Neural crest cell (in vitro differentiated cells): ENCODE measurements at places on chromosomes 5 and 9. TPM values are rescaled to one million over a fixed set of nuclear protein-coding genes. Genes with fewer than 3 reads are reported as not detected.

Gene TAS2R1
- total RNA-seq = not detected in 2 replicates

DNA sequence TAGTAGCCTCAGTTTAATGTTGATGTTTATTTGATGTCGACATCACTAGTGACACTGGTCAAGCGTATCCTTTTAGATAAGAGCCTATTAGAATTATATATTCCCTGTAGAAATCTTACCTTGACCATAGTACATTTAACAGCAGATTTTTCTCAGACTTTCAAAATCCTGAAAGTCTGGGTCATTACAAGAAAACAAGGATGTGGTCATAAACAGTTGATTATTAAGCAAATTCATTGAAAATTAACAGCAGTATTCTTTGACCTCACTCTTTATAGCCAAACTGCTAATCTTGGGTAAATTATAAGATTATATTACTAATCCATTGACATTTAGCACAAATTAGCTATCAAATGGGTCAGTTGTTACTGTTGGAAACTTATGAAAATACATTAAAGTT, 83.4 kb downstream of the GHR start:
- H3K4me1 ChIP-seq = peaks cover 4% of the 10 kb centered on the region
- H3K36me3 ChIP-seq = no peaks in the 10 kb centered on the region
- DNase-seq = no peak

Gene DAB2
- total RNA-seq = 9.5 and 10.1 TPM in 2 replicates

Gene GHR
- total RNA-seq = 0.27 and 0.61 TPM in 2 replicates

DNA sequence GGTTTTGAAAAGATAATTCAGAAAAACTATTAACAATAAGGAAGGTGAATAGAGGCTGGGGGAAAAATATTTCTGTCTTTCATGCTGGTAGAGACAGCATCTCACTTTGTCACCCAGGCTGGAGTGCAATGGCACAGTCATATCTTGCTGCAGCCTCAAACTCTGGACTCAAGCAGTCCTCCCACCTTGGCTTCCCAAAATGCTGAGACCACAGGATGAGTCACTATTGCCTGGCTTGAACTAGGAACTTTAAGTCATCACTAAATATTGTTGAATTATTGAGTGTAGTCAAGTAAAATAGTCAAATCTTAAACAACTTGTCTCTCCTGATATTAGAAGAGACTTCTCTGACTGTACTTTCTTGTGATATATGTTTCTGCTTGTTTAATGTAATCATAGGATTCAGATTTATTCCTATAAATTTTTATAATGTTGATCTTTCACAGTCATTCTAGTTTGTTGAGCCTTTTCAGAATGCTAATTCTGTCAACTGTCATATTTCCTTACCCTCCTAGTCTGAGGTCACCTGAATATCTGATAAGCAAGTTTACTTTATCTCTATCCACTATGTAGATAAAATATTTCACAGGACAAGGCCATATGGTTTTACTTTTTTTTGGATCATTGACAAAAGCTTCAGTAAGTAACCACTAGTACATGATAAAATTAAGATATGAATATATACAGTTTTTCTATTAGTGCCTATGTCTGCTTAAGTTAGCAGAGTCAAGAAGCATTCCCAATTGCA, 1696.5 kb downstream of the MAT2B start:
- no peak overlapping the region for H3K27ac ChIP-seq
- H3K36me3 ChIP-seq = no peaks in the 10 kb centered on the region
- peaks cover 10% of the 10 kb centered on the region for H3K4me1 ChIP-seq
- no peaks in the 10 kb centered on the region for H3K27me3 ChIP-seq

Gene FOXD4
- total RNA-seq = 0.36 and 0.77 TPM in 2 replicates

Gene TERT
- total RNA-seq = 2.9 and 5.6 TPM in 2 replicates

- H3K27ac ChIP-seq = no peak overlapping the region
- DNase-seq = no peak
- H3K27me3 ChIP-seq = peaks cover 78% of the 10 kb centered on the region
- H3K4me3 ChIP-seq = peak overlapping the region; percentile 85
Observed at GRCh38 chr9:105244734-105245028, 230 bp downstream of the SLC44A1 start.

GRCh38 chr5:169944115-169944514, 36.2 kb downstream of the INSYN2B start:
- DNase-seq = no peak
- H3K4me1 ChIP-seq = peaks cover 27% of the 10 kb centered on the region
- H3K27me3 ChIP-seq = no peaks in the 10 kb centered on the region
- no peak overlapping the region for H3K27ac ChIP-seq

Gene TMC1
- 0.33 and 0.36 TPM in 2 replicates for total RNA-seq

DNA sequence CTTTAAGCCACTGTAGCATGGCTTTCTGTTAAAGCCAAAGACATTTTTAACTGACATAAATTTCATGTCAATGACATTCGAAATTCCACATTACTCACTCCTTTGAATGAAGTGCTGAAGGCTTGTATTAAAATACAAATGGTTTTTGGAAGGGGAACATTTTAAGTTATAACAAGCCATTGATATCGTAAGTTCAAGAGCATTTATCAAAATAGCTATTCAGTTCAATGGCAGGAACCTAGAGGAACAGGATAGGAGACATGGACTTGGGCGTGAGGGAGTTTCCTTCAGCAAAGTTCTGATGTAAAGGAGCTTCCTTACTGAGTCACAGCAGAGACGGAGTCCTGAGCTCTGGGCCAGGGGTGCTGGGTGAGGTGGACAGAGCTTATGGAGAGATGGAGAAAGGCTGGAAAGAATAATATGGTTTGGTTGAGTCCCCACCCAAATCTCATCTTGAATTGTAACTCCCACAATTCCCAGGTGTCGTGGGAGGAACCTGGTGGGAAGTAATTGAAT, 631.8 kb downstream of the BNC2 start:
- no peaks in the 10 kb centered on the region for H3K36me3 ChIP-seq
- H3K27me3 ChIP-seq = no peaks in the 10 kb centered on the region
- no peak overlapping the region for H3K27ac ChIP-seq
- H3K4me3 ChIP-seq = no peak overlapping the region
- no peak for DNase-seq
- peaks cover 42% of the 10 kb centered on the region for H3K4me1 ChIP-seq

DNA sequence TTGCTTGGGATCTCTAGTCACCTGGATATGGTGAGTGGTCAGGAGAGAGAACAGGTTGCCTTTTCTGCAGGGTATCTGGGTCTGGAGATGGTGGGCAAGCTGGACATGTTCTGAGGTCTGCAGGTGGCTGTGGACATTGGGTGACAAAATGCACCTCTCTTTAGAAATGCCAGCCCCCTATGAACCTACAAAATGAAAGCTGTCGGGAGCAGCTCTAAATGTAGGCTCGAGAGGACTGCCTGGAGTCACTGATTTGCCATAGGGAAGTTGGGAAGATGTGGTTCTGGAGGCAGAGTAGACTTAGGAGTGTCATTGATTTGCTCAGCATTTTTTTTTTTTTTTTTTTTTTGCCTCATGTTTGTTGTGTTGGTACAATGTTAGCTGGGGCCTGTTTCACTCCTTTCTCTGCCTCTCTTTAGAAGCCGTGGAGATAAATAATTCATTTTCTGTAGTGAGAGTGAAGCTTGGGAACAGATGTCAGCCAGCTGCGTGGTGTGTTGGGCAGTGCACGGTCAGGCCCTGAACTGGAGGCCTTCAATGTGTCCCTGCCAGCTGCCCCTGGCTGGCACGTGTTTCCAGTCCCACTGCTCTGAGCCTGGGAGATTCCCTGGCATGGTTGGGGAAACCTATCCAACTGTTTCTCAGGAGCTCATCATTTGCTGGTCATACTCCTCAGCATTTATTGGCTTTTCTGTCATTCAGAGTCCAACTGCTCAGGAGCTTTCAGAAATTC, 5.4 kb downstream of the RGS3 start:
- peak overlapping the region; percentile 71 for H3K27ac ChIP-seq
- H3K27me3 ChIP-seq = peaks cover 7% of the 10 kb centered on the region
- no peak overlapping the region for H3K4me3 ChIP-seq

Gene PRELID1
- total RNA-seq = 169 and 180 TPM in 2 replicates

- no peaks in the 10 kb centered on the region for H3K27me3 ChIP-seq
- H3K27ac ChIP-seq = no peak overlapping the region
- H3K36me3 ChIP-seq = peaks cover 3% of the 10 kb centered on the region
- DNase-seq = no peak
Observed at GRCh38 chr9:121755581-121755980, 104.1 kb downstream of the DAB2IP start.

Gene NUTM2F
- 0.09 TPM in 1 of 2 replicates, not detected in the other for total RNA-seq

Gene PDLIM4
- 37.4 and 38.0 TPM in 2 replicates for total RNA-seq

- H3K4me1 ChIP-seq = peaks cover 21% of the 10 kb centered on the region
- no peak overlapping the region for H3K4me3 ChIP-seq
- H3K27me3 ChIP-seq = no peaks in the 10 kb centered on the region
- no peak for DNase-seq
Observed at GRCh38 chr9:109097146-109097545, 22.6 kb downstream of the TMEM245 start.

- peaks cover 8% of the 10 kb centered on the region for H3K27me3 ChIP-seq
- H3K27ac ChIP-seq = no peak overlapping the region
- H3K4me3 ChIP-seq = no peak overlapping the region
- H3K36me3 ChIP-seq = no peaks in the 10 kb centered on the region
Observed at GRCh38 chr9:92917176-92917800, 30.0 kb upstream of the FGD3 start.

Gene CNTNAP3B
- 9.4 and 10.0 TPM in 2 replicates for total RNA-seq

- peaks cover 2% of the 10 kb centered on the region for H3K27me3 ChIP-seq
- no peak overlapping the region for H3K27ac ChIP-seq
- H3K36me3 ChIP-seq = no peaks in the 10 kb centered on the region
- no peak for DNase-seq
- peaks cover 23% of the 10 kb centered on the region for H3K4me1 ChIP-seq
Observed at GRCh38 chr9:3856592-3856991, 330.8 kb upstream of the RFX3 start.

DNA sequence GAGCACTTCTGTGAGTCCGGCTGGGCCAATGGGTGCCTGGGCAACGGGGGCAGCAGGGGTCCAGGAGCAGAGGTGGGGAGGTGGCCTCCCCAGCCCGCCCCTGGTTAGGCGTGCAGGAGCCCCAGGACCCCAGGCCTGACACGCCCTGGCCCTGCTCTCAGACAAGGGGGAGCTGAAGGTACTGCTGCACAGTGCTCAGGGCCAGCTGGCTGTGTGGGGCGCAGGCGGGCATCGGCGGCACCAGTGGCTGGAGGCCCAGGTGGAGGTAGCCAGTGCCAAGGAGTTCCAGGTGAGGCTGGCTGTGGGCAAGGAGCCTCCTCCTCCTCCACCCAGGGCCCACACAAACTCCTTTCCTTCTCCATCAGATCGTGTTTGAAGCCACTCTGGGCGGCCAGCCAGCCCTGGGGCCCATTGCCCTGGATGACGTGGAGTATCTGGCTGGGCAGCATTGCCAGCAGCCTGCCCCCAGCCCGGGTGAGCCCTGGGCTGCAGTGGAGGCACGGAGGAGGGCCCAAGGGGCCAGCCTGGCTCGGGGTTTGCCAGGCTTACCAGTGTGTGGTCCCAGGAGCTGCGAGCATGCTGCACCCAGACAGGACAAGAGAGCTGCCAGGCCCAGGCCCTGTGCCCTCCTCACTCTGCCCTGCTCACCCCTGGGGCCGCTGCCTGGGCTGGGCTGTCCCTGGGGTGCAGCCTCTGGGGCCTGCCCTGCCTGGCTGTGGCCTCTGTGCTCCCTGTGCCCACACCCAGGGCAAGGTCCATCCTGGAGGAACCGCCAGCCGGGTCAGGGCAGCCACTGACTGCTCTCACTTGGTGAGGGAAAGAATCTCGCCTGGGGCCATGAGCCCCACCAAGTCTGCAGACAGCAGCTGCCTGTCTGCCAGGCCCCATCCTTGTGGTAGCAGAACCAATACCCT, 7.0 kb downstream of the MAMDC4 start:
- no peaks in the 10 kb centered on the region for H3K27me3 ChIP-seq
- no peaks in the 10 kb centered on the region for H3K4me1 ChIP-seq
- H3K4me3 ChIP-seq = no peak overlapping the region

GRCh38 chr5:28743025-28743715, 1704.8 kb upstream of the CDH9 start:
- H3K4me1 ChIP-seq = no peaks in the 10 kb centered on the region
- no peak for DNase-seq
- H3K36me3 ChIP-seq = no peaks in the 10 kb centered on the region
- H3K27ac ChIP-seq = no peak overlapping the region

- H3K36me3 ChIP-seq = no peaks in the 10 kb centered on the region
- H3K4me1 ChIP-seq = no peaks in the 10 kb centered on the region
- H3K27ac ChIP-seq = no peak overlapping the region
- H3K27me3 ChIP-seq = peaks cover 11% of the 10 kb centered on the region
- no peak overlapping the region for H3K4me3 ChIP-seq
- no peak for DNase-seq
Observed at GRCh38 chr9:4308482-4308881, 8.6 kb upstream of the GLIS3 start.

DNA sequence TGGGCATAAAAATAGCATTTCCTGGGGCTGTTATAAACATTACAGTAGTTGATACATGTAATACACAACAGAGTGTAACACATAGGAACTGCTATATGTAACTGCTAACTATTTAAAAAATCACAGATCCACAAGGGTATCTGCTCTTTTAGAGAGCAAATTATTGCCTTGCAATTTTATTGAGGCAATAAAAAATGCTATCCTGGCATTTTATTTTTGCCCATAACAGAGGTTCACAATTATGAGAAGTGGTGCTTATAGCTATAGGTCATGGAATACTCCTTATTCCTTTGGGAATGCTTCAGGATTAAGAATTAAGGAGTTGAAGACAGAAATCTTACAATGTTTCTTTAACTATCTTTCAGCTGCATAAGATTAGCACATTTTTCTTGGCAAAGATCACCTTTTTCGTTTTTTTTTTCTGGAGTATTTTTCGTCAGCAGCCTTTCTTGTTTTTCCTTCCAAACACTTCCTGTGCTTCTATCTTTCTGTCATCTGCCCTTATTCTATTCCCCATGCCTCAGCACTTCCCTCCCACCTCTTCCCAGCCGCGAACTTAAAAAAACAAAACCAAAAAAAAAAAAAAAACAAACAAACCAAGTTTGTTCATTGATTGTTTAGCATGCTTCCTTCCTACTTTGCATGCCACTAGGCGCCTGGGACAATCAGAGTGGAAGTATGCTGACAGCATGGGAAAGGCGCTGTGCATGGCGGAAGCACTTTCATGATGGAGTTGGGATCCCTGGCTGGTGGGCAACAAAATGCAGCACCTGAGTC, 264.2 kb downstream of the MAST4 start:
- DNase-seq = no peak
- H3K27ac ChIP-seq = no peak overlapping the region
- H3K4me3 ChIP-seq = no peak overlapping the region
- peaks cover 3% of the 10 kb centered on the region for H3K27me3 ChIP-seq
- no peaks in the 10 kb centered on the region for H3K36me3 ChIP-seq
- H3K4me1 ChIP-seq = peaks cover 6% of the 10 kb centered on the region

DNA sequence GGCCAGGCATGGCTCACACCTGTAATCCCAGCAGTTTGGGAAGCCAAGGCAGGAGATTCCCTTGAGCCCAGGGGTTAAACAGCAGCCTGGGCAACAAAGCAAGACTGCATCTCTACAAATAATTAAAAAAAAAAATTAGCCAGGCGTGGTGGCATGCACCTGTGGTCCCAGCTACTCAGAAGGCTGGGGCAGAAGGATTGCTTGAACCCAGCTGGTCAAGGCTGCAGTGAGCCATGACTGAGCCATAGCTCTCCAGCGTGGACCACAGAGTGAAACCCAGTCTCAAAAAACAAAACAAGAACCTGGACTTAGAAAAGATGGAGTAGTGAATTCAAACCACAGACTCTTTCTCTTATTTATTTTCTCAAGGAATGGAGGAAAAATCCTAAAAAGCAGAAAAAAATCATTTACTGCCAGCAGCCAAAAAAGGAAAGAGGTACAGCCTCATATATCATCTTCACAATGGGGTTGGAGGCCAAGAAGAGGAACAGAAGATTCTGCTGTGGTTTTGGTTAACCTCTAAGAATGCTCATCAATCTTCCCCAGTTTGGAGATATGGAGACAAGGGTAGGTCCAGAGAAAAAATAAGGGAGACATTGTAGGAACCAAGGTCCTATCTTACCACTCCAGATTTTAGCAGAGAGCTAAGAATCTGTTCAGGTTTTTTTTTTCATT, 40.0 kb upstream of the MYO10 start:
- no peak overlapping the region for H3K4me3 ChIP-seq
- no peak for DNase-seq
- no peaks in the 10 kb centered on the region for H3K36me3 ChIP-seq
- H3K27me3 ChIP-seq = no peaks in the 10 kb centered on the region
- H3K4me1 ChIP-seq = peaks cover 12% of the 10 kb centered on the region
